ENCODE measurements at places on chromosomes 6 and 20. TPM values are rescaled to one million over a fixed set of nuclear protein-coding genes. Genes with fewer than 3 reads are reported as not detected.
A peak's percentile ranks its signal among the peaks of the same experiment; 100 is the strongest.

CDKAL1 gene
- 13.5 TPM for total RNA-seq

DNA sequence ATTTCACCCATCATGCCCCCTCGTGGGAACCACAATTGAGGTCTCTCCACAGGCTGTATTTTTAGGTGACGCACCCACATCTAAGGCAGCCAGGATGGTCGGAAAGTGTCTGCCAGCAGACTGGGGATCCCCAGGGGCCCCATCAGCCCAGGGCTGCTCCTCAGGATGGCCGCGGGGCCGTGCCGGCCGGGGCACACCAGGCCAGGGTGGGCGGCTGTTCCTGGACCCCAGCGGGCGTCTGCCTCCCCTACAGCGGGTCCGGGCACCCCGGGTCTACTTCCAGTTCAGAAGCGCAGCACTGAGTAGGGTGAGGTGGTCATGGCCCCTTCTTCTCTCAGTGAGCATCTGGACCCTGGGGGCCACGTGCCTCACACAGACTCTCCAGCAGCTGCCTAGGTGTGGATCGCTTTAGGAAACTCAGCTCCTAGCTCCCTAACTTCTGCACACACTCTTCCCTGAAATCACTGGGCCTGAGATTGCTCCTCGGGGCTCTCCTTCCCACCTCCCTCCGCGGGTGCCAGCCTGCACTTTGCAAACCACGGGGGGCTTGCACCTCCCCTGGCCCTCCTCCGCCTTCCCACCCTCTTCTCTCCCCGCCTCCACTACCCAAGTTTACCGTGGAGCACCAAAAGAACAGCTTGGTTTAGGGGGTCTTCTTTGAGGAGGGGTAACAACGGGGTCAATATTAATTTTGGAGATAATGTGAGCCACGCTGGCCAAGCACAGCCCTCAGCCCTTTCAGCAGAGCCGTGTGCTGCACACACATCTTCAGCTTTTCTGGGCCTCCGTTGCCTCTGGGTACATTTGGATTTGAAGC, 14.2 kb upstream of the FOXC1 start:
- no peak for DNase-seq

DAAM2 gene
- total RNA-seq = 1.7 TPM

DNA sequence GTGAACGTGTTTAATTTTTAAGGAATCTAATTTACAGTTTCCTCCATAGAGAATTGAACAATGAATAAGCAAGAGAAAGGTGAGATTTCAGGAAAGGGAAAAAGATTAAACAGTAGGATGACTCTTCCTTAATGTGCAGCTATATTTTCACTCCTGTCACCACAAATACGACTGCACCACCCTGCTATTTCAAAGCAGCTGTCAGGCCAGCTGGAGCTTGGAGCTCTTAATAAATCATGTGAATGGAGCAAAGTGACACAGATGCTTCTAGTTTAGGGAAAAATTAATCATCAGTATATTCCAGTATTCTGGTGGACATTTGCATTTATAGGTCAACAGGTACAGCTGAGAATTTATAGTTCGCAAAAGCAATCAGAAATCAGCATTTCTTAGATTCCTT, 56.5 kb upstream of the PKIB start:
- DNase-seq = no peak

DNA sequence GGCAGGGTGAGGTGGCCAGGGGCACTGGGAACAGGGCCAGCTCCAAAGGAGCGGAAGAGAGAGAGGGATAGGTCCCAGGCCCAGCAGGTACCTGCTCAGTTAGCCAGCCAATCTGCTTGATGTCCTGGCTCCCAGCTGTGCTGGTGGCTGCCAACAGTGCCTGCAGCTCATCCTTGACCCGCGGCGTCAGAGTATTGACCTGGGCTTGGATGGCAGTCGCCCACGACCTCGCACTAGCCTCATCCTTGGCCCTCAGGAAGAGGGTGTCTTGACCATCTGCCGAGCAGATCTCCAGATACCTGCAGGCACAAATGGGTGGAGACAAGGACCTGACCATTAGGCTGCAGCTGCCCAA, 11.1 kb upstream of the CDK5RAP1 start:
- DNase-seq = no peak

MDFI gene
- total RNA-seq = 45.8 TPM

GRCh38 chr20:6384380-6384779, 261.6 kb upstream of the FERMT1 start:
- DNase-seq = no peak

DNA sequence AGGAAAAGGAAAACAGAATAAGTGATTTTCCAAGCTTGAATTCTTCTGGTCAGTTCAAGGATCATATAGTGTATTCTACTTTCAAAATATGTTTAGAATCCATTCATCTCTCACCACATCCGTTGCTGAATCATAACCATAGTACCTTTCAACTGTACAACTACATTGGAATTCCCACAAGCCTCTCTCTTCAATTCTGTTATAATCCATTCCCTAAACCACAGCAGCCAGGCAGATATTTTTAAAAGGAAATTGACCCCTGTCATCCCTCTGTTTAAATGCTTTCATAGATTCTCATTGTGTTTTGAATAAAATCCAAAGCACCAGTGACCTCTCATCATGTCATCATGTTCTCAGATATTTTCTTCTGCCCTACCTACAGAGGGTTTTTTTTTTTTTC, 412.7 kb downstream of the GRIK2 start:
- DNase-seq = peak; percentile 98

FKBP1C gene
- total RNA-seq = 0.69 TPM

SOX18 gene
- total RNA-seq = 0.11 TPM

DNA sequence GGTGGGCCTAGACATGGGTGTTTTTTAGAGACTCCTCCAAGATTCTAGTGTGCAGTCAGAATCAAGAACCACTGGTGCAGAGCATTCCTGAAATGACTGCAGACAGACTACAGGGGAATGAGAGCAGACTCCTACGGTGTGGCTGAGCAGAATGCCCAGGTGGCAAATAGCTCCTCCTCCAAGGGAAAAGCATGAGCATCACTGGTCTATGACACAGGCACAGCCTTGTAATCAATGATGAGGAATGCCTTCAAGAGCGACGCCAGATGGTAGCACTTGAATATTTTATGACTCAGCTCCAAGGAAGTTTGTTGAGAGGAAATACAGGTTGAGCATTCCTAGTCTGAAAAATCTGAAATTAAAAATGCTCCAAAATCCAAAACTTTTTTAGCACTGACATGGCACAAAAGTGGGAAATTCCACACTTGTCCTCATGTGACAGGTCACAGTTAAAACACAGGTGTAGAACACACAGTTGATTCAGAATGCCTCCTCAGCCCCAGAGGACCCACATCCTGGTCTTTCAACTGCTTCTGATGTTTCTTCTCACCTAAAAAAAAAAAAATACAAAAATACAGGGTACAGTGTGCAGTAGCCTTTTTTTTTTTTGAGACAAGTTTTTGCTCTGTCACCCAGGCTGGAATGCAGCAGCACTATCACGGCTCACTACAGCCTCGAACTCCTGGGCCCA, 10.6 kb upstream of the FAM8A1 start:
- peak; percentile 86 for DNase-seq

XKR7 gene
- total RNA-seq = not detected

GNRH2 gene
- not detected for total RNA-seq

HSPA12B gene
- not detected for total RNA-seq

All from HT1080 (cell line).